ENCODE measurements at places on chromosomes 5 and 9.

GRCh38 chr5:171246231-171246630 lies 62.8 kb upstream of the TLX3 start:
- no peak for DNase-seq

DNA sequence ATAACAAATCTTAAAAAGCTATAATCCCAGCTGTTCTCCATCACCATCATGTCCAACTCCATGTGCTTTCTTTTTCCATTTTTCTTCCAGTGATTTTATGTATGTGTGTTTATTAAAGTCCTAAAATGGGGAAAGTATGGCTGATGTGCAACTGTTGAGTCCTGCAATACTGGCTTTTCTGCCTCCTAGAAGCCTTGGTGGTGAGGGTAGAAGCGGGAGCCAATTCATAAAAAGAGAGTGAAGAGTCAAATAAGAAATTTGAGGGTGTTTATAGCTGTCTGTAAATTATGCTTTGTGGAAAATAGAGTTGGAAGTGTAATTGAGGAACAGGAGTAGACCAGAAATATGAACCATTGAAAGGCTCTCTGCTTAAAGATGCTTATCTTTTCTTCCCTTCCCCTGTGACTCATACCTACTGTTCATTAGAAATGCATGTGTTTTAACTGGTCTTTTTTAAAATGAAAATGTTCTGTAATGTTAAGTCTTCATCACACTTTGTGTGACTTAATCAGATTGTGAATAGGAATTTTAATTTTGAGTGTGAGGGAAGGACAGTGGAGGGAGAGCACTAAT lies 80.1 kb downstream of the ZCCHC7 start:
- no peak for DNase-seq

DNA sequence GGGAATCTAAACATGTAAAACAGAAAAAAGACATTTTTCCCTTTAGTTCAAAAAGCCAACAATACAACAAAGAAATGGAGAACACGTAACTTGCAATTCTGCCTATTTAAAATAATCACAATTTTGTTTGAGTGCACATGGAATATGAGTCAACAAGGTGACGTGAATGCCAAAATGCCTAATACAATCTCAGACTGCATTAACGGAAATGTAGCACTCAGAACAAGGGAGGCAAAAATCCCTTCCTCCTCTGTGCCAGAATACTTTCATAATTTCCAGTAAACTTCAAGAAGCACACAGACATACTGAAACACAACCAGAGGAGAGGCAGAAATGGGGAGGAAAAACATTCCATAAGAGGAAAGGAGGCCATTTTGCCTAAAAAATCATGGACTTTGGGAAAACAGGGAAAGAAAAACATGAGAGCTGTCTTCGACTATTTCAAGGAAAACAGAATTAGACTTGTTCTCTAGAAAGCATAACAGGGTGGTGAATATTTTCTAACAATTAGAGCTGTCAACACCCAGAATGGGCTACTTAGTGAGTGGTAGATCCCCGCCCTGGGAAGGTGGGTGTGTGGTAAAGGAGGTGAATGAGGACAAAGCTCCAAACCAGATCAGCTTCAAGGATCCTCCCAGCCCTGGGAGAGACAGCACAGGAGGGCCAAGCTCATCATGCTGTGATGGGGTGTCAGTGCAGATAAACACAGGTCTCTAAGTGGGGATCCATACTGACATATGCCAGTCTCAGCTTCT lies 48.2 kb downstream of the ABCA1 start:
- no peak for DNase-seq

DNA sequence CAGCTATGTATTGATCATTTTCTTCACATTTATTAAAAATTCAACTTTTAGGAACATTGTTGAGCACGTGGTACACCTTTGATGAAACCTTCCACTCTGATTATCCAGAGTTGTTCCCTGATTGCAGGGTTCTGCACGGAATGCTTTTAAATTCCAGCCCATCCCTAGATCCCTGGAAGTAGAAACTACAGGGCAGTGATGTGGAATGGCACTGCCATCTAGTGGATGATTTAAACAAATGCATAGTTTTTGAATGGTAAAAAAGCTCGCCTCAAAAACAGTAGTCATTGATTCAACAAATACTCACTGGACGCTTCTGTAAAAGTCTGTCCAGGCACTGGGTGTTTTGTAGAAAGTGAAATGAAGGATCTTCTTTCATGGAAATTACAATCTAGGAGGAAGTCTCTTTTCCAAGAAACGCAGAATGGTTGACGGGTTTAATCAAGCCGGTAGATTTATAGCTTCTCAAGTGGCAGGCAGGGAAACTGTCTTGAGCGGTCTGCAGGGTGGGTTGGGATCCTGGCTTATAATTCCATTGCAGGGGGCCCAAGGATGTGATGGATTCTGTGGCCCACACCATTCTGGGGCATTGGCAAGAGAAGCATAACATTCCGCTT lies 118.4 kb downstream of the ARHGAP26 start:
- no peak for DNase-seq

DNA sequence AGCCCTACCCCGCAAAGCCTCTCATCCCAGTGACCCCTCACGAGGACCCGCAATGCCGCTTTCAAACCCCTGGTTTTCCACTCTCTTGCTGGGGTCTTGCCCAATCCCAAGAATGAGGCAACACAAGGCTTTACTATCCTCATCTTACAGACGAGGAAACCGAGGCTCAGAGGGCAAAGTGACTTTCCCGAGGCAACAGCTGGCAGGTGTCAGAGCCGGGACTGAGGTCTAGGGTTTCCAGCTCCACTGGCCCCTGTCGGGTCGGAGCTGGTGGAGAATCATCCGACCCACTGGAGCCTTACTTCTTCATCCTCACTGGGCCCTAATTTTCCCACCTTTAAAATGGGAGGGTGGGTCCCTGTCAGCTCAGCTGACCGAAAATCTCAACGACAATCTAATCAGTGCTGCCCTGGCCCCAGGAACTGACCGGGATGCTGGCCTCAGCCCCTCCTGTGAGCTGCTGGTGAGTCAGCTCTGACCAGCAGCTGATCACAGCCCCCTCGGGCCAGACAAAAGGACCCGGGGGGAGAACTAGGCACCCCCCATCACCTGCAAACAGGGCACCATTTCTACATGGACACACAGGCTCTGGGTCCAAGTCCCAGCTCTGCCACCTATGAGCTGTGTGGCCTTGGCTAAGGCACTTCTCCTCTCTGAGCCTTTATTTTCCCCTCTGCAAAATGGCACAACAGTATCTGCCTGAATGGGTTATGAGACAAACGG lies 72.7 kb upstream of the STXBP1 start:
- no peak for DNase-seq

DNA sequence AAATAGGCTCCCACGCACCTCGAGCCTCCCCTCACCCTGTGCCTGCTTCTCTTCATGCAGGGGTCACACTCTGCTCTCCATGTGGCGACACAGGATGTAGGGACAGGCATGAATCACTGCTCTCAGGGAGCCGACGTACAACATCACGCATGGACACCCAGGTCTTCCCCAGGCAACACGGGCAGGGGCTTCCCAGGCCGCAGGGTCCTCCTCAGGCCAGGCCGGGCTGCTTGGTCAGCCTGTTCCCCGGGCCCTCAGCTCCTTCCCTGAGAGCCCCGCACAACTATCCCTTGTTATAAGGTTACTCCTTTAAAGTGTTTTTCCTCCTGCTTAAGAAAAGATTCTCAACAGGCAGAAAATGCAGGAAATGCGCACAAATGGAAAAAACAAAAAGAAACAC lies 1.1 kb downstream of the SLC6A18 start:
- no peak for DNase-seq

DNA sequence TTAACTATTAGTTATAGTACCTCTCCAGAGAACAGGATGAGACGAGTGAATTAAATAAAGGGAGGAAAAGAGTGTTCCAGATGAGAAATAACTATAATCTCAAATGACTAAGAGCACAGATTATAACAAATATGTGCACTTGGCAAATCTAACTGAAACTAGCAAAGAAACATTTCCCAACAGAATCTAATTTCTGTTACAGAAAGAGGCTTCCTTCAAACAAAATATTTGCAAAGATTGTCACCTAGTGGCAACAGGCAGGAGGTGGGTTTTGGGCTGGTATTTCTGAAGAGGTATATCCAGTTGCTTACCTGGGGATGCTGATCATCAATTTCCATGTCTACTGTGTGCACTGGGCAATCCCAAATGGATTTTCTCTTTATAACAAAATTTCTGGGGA lies 5.6 kb upstream of the SPDL1 start:
- DNase-seq = no peak

DNA sequence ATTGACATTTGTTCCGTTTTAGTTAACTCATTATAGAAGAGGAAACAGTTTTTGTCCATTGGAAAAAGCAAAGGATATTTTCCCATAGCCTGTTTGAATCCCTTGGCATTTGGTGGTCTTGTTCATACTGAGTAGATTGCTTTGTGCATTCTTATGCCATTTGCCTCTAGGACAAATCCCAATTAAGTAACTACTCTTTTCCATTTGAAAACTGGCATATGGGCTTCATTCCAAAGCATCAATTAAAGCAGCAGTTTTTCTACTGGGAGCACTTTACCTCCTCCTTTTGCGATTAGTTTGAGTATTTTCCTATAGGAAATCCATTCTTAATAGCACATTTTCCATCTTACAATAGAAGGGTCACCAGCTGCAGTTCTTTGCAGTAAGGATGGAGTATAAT lies 31.2 kb downstream of the GPR21 start:
- no peak for DNase-seq

- no peak for DNase-seq
These were observed 293.9 kb upstream of the RIOK2 start for GRCh38 chr5:97476852-97477534.

DNA sequence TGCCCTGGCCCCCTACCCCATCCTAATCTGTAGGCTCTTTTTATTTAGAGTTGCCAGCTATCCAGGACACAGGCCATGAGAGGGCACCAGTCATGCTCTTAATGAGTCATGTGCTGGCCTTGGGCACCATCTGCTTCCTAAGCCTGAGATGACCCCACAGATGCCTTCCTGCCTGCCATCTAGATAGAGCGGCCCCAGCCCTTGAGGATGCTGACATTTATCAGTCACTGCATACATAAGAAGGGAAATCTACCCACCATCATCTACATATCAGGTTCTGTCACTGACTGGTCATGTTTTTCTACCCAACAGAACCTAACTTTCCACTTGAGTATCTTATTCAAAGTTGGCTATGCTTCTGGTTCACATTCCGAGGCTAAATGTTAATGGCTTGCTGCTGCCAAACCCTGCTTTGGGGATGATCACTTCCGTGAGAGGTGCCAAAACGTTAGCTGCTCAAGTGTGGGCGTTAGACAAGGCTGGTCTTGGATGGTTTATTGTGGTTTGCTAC lies 49.9 kb upstream of the TTC23L start:
- DNase-seq = no peak

- no peak for DNase-seq
These were observed 55.0 kb downstream of the MEF2C start for GRCh38 chr5:88827997-88828396.

- DNase-seq = no peak
These were observed 24.8 kb downstream of the MORN5 start for GRCh38 chr9:122184551-122184950.

- no peak for DNase-seq
These were observed 499 bp upstream of the TMEM232 start for GRCh38 chr5:110727025-110727314.

- no peak for DNase-seq
These were observed 16.8 kb downstream of the NR6A1 start for GRCh38 chr9:124754289-124754688.

DNA sequence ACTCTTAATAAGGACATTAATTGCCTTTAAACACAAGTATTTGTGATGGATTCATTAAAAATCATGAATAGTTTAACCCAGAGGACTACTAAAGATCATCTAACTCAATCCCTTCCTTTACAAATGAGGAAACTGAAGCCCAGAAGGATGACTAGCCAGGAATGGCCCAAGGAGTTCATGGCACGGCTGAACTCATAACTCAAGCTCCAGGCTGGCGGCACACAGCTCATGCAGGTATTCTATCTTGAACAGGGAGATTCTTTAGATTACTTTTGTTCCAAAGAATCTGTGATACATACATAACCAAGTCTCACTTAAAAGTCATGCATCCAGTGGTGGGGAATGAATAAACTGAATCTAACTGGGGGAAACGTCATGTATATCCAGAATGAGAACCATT lies 495.5 kb downstream of the ACTL7B start:
- DNase-seq = no peak

- no peak for DNase-seq
These were observed 86.1 kb downstream of the SH3TC2 start for GRCh38 chr5:148976569-148977381.

- no peak for DNase-seq
These were observed 62.0 kb upstream of the GLRX start for GRCh38 chr5:95884511-95884910.

- no peak for DNase-seq
These were observed 123.9 kb upstream of the ADAMTSL1 start for GRCh38 chr9:18350036-18350435.

GRCh38 chr5:167658889-167659288 lies 632.6 kb upstream of the WWC1 start:
- DNase-seq = no peak

GRCh38 chr5:72956324-72957140 lies 691 bp downstream of the FCHO2 start:
- DNase-seq = no peak

GRCh38 chr9:28031521-28032267 lies 458.4 kb upstream of the C9orf72 start:
- DNase-seq = no peak
